ENCODE measurements at places on chromosomes 2 and 18.

- DNase-seq, result no peak
These were observed 494 bp downstream of the HNRNPLL start for GRCh38 chr2:38602136-38602731.

GRCh38 chr2:236867441-236868260 lies 218.0 kb upstream of the COPS8 start:
- DNase-seq, result no peak

GRCh38 chr2:118731413-118731812 lies 116.0 kb downstream of the EN1 start:
- DNase-seq, result no peak

GRCh38 chr2:65613968-65614555 lies 181.7 kb upstream of the SPRED2 start:
- no peak for DNase-seq

- no peak for DNase-seq
These were observed 25.7 kb downstream of the RHOB start for GRCh38 chr2:20472569-20472968.

DNA sequence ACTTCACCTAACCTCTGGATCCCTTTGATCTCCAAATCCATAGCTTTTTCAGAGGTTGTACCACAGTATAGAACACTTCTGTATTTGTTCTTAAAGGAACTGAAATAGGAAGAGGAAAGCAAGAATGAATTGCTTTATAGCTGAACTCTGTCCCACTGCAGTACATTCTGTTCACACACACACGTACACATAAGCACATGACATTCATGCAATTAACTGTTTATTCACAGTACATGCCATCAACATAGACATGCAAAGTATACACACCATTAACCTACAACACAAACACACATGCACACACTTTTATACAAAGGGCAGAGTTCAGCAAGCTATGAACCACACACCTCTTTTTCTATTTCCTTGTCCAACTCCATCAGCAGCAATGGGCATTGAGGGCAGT lies 43.2 kb downstream of the MRPL33 start:
- no peak for DNase-seq

DNA sequence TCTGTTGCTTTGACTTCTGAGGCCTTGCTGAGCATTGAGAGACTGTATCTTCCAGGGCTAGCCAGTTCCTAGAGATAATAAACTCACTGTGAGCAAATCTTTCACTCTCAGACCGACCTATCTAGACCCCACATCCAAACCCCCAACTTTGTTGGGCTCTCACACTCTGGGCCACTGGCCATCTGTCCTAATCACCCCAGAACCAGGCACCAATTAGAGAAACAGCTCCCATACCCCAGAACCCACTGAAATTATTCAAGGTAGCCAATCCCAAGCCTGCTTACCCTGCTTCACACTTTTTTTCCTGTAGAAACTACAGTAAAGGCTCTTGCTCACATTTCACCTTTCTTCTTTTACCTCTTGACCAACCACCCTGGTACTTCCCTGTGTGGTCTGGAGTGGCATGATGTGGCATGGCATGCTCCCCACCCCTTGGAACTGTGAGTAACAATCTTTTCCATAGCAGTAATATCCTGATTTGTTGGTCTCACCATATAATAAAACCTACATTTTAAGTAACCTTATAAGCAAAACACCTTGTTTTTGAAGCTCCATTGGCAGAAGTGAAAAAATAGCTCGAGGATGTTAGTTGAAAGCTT lies 55.2 kb downstream of the ANKRD12 start:
- DNase-seq, result no peak
